Fibroblast of skin of scalp (primary cell): ENCODE measurements at places on chromosomes 12 and 14.
A peak's percentile ranks its signal among the peaks of the same experiment; 100 is the strongest.

DNA sequence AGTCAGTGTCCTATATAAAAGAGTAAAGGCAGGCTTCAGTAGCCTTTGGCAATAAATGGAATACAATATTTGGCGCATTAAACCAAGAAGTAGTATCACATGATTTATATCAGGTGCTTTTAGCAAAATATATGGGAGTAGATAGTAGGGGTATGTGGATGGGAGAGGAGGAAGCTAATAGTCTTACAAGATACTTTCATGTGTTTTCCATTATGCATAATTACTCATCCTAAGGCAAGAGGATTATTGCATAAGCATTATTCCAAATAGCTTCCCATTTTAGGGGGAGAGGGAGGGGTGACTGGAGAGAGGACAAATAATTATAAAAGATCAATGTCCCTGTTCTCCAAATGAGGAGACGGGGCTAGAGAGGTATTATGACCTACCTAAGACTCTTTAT lies 104.3 kb downstream of the DUSP6 start:
- DNase-seq = peak; percentile 33

GRCh38 chr14:52265253-52265652 lies 2.2 kb upstream of the PTGDR start:
- no peak for DNase-seq

- DNase-seq = peak; percentile 96
Measured at GRCh38 chr14:29144621-29145020, 378.0 kb downstream of the FOXG1 start.

- peak; percentile 75 for DNase-seq
Measured at GRCh38 chr14:102314242-102315011, 5.1 kb upstream of the ZNF839 start.

DNA sequence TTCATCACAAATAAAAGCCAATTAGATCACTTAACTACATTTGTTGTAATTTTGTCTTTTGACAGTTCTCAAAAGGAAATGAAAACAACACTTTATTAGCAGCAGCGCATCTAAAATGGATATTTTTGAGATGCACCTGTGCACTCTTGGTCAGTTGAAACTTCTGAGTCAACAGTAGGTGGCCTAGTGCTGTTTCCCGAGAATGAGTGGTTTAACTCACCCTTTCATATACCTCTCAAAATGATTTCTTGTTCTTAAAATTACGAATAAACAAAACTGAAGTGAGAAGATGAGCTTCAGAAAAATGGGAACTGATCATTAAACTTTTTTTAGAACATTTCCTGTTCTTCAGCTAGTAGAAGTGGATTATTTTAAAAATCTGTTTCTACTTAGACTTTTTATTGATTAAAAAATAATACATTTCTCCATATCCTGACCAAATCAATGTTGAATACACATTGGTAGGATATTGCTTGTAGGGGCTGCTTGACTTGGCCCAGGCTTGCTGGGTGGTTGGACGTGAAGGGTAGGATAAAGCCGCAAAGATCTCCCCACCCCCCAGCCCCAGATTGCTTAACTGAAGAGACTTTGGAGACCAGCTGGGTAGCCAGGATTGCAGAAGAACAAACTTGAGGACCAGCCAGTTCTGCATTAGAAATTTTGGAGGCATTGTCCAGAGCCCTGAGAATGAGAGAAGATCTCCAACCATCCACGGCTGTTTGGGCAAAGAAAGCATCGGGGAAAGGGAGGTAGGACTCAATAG lies 22.3 kb upstream of the STK38L start:
- no peak for DNase-seq

GRCh38 chr12:11651785-11652184 lies 2.3 kb downstream of the ETV6 start:
- no peak for DNase-seq

DNA sequence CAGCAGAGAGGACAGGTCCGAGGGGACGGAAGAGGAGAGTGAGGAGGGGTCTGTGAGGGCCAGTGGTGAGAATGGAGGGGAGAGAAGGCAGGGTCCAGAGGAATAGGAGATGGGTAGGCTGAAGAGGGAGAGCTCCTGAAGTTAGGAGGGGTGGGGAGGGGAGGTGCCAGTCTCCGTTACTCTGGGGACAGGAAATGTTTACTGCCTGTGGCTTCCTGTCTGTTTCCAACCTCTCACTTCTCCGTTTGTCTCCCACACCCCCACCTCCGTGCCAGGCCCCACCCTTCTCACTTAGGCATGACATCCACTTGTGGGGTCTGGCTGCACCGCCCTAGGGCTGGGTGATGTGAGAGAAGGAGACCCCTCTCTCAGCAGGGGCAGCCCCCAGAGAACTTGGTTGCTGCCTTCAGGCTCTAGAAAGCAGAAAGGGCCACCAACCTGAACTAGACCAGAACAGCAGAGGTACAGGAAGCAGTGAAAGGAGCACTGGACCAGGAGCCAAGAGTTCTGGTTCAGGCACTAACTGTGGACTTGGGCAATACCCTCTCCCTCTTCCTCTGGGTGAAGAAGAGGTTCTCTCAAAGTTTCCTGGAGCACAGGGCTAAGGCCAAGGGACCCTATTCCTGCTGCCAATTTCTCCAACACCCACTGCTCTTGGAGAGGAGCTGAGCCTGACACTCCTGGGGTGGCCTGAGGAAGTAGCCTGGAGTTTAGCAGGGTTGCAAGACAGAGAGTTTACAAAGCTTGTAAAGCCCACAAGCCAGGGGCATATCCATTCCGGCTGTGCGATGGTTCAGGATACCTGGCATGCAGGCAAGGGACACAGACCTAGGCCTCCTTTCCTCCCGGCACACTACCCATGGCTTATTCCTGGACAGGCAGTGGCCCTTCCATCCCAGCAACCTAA lies 5.5 kb downstream of the ITGA5 start:
- peak; percentile 20 for DNase-seq

- no peak for DNase-seq
Measured at GRCh38 chr12:77697126-77697525, 133.6 kb upstream of the NAV3 start.

- DNase-seq = no peak
Measured at GRCh38 chr12:91098461-91098860, 12.8 kb downstream of the LUM start.

DNA sequence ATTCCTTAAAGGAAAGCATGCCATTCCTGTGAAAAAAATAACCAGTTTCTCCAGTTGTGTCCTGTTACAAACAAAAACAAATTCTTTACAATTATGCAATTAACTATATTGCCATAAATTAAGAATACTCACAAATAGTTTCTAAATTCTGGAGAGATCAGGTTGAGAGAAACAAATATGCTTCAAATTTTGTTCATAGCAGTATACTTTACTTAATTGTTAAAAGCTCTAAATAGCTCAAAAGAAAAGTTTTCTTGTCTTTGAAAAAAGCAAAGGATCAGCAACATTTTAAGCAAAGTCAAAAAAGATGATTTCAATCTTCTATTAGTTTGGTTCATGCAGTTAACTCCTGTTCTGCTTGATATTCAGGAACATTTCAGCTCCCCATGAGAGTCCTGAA lies 109.7 kb downstream of the EML1 start:
- no peak for DNase-seq

GRCh38 chr12:89353823-89354611 lies 1.7 kb upstream of the DUSP6 start:
- DNase-seq = peak; percentile 66

DNA sequence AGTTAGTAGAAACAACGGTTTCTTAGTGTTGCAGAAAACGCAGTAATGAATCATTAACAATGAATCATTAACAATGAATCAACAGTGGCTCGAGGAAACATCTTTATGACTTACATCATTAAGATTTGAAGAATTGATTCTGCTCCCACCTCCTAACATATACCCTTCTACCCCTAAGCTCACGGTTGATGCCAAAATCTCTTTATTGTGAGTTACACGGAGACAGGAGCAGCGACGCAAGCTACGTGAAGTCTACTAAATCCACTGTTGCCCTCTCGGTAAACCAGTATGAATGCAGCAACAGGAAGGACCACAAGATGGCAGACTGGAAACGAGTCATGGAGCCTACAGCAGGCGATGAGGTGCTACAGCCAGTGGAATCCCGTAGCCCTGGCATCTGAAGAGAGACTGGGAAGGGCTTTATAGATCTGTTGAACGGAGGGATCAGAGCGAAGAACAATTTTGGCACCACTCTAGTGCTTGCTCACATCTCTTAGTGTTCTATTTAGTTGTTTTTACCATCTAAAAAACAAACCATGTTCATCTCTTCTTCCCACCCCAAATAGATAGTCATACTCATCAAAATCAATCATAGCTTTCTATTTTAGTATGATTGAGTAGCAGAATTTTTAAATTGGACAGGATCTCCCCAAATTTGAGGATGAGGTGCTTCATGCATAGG lies 332.7 kb downstream of the DUSP6 start:
- DNase-seq = peak; percentile 81
